ENCODE measurements at places on chromosomes 3 and 15.

- no peak for DNase-seq
These were observed 125.1 kb upstream of the PPP2R3A start for GRCh38 chr3:135840436-135840835.

DNA sequence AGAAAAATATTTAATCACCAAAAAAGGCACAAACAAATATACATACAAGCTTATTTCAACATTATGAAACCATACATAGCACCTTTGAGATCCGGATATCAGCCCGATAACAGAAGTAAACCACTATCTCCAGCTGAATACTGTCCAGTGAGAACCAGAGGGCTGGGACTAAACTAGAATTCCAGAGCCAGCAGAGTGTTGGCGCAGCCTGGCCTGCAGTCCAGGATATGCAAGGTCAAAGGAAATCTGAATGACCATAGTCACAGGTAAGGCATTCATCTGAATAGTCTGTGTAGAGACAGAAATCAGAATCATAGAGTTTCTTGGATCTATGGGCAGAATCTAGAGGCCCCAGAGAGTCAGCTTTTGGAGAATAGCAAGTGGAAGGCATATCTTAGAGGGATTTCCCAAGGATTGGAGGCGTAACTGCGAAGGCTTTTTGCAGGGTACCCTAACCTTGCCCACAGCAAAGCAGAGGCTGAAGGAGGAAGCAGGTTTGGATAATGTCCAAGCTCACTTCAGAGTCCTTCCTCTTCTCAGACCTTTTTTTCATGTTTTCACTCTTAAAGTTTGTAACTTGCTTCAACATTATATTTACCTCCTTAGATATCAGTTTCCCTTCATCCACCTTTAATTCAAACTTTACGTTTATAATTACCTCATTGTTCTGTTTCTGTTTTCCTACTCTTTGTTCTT is 32.5 kb upstream of the TP63 start:
- no peak for DNase-seq

DNA sequence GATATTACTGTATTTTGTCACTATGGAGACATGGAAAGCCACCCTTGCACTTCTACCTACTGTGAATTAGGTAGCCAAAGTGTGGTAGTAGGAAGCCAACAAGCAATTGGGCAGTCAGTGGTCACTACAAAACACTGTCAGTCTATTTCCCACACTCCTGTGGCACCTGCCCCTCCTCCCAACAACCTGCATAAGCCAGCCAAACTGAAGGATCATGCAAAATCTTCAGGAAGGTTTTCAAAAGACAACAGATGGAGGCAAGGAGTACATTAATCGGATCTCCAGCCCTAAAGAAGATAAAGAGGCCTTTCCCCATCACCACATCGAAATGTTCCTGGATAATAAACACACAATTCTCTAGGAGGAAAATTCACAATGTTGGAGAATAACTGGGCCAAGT is 11.9 kb downstream of the POMGNT2 start:
- no peak for DNase-seq

- DNase-seq, result peak; percentile 51
These were observed 5.5 kb downstream of the CSRNP1 start for GRCh38 chr3:39147711-39148434.

- DNase-seq, result no peak
These were observed 486.3 kb downstream of the MAGI1 start for GRCh38 chr3:65552434-65552833.

GRCh38 chr15:100597862-100598261 is 4.1 kb downstream of the LINS1 start:
- no peak for DNase-seq

- DNase-seq, result no peak
These were observed 3.3 kb downstream of the CHL1 start for GRCh38 chr3:199835-200234.

DNA sequence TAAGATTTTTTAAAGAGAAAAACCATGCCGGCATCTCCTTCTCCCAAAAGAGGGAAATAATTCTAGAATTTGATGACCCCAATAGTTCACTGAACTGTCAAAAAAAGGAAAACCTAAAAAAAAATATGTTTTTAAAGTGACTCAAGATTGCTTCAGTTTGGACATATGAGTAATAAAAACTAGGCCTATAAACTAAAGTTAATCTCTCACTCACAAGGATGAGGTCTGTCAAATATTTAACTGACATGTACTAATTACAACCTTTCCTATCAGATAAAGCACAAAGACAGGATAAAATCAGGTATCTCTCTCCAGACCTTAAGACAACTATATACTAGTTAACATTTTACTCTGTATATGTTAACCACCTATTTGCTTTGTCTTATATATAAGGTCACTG is 231.9 kb downstream of the NSUN3 start:
- DNase-seq, result no peak

- no peak for DNase-seq
These were observed 8.5 kb downstream of the TNK2 start for GRCh38 chr3:195899701-195900435.

- DNase-seq, result no peak
These were observed 33.7 kb downstream of the KIF7 start for GRCh38 chr15:89621547-89621946.

- DNase-seq, result no peak
These were observed 456.1 kb downstream of the IGSF11 start for GRCh38 chr3:118578559-118578958.

DNA sequence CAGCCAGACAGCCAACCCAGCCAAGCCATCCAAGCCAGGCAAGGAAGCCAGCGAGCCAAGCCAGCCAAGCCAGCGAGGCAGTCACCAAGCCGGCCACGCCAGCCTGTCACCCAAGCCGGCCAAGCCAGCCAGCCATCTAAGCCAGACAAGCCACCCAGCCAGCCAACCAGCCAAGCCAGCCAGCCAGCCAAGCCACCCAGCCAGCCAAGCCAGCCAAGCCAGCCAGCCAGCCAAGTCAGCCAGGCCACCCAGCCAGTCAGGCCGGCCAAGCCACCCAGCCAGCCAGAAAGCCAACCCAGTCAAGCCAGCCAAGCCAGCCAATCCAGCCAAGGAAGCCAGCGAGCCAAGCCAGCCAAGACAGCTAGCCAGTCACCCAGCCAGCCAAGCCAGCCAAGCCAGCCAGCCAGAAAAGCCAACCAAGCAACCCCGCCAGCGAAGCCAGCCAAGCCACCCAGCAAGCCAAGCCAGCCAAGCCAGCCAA is 201.2 kb downstream of the GOLGA6L6 start:
- DNase-seq, result peak; percentile 20

- no peak for DNase-seq
These were observed 34.3 kb downstream of the GOLGA6L10 start for GRCh38 chr15:82314769-82315518.

- DNase-seq, result peak; percentile 97
These were observed 47.7 kb upstream of the GYG1 start for GRCh38 chr3:148943506-148944205.

DNA sequence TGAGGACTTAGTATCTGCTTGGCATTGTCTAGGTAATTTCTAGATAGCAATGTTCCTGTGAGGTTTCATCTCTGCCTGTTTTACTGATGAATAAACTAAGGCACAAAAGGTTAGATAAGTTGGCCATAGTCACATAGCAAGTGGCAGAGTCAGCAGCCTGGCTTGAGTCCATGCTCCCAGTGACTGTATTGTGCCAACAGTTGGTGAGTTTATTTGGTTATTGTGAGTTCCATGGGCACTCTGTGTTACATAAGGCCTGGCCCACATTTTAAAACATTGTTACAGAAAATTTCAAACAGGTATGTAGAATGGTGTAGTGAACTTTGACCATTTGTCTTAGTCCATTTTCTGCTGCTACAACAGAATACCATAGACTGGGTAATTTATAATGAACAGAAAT is 15.2 kb downstream of the MCM2 start:
- DNase-seq, result peak; percentile 23

- DNase-seq, result peak; percentile 81
These were observed 98.3 kb downstream of the MEX3B start for GRCh38 chr15:81947548-81947947.

- DNase-seq, result no peak
These were observed 256.3 kb upstream of the EOMES start for GRCh38 chr3:27978440-27978839.

DNA sequence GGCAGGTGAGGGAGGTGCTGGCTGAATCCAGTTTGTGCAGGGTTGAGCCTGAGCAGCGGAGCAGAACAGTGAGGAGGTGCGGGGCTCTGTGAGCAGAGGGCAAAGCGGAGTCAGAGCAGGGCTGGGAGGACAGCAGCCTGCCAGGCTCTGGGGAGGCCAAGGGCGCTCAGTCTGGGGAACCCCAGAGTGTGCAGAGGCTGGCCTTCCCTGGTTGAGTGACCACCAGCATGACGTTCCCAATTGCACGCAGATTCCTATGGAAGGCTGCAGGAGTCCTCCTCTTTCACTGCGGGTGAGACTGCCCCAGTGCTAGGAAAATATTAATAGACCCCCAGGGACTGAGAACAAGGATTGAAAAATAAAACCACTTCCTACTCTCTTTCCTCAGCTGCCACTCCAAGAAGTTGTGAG is 13.2 kb downstream of the MRAS start:
- DNase-seq, result no peak

Measured in adipocyte (in vitro differentiated cells).